ENCODE measurements at places on chromosomes 4 and X. TPM values are rescaled to one million over a fixed set of nuclear protein-coding genes. Genes with fewer than 3 reads are reported as not detected.

ART3 gene
- total RNA-seq, result not detected

DMP1 gene
- not detected for total RNA-seq

TLR10 gene
- total RNA-seq, result not detected

ZNF711 gene
- total RNA-seq, result not detected

IL2 gene
- not detected for total RNA-seq

MAMLD1 gene
- 2.5 TPM for total RNA-seq

ADAM29 gene
- not detected for total RNA-seq

TDO2 gene
- 0.83 TPM for total RNA-seq

USO1 gene
- total RNA-seq, result 33.9 TPM

LANCL3 gene
- total RNA-seq, result 0.83 TPM

CENPU gene
- total RNA-seq, result 25.5 TPM

ACE2 gene
- total RNA-seq, result 3.4 TPM

SMC1A gene
- 162 TPM for total RNA-seq

ALB gene
- total RNA-seq, result not detected

STAP1 gene
- total RNA-seq, result not detected

SHOX gene
- not detected for total RNA-seq

ASB5 gene
- not detected for total RNA-seq

GUCY1B1 gene
- total RNA-seq, result 0.39 TPM

ZNF518B gene
- total RNA-seq, result 12.3 TPM

POU3F4 gene
- not detected for total RNA-seq

QRFPR gene
- not detected for total RNA-seq

FREM3 gene
- total RNA-seq, result not detected

MCUB gene
- 15.4 TPM for total RNA-seq

GPM6B gene
- not detected for total RNA-seq

C4orf51 gene
- not detected for total RNA-seq

FABP2 gene
- total RNA-seq, result not detected

TNMD gene
- total RNA-seq, result not detected

VCX gene
- total RNA-seq, result 1.5 TPM

CEP135 gene
- total RNA-seq, result 7.3 TPM

PROM1 gene
- total RNA-seq, result not detected

KLHL5 gene
- total RNA-seq, result 115 TPM

JCHAIN gene
- total RNA-seq, result not detected

CT45A3 gene
- total RNA-seq, result not detected
